ENCODE measurements at places on chromosomes 5 and 9.

GRCh38 chr5:176535101-176535663, 2.0 kb downstream of the RNF44 start:
- peak; percentile 50 for DNase-seq

GRCh38 chr5:126341906-126342630, 81.1 kb upstream of the GRAMD2B start:
- DNase-seq: no peak

GRCh38 chr9:80554301-80554700, 982.5 kb downstream of the TLE4 start:
- DNase-seq: no peak

DNA sequence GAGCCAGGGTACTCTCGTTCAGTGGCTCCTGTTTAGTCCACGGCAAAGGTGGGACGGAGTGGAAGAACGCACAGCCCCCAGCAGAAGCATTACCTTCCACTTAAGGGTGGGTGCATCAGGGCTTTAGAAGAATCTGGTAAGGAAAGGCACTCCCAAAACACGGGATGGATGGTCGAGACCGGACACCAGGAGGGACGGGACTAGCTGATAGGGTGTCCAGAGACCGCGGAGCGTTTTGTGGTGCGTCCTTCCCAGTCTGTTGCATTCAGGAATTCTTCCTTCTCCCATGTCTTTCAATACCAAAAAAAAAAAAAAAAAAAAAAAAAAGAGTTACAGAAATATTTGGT, 545 bp upstream of the CTSV start:
- no peak for DNase-seq

GRCh38 chr5:170486371-170486770, 17.4 kb upstream of the KCNIP1 start:
- no peak for DNase-seq

GRCh38 chr9:76624391-76625048, 139.7 kb upstream of the PCA3 start:
- DNase-seq: no peak

Measured in CD4-positive, alpha-beta T cell (primary cell).